NCI-H526 (cell line): ENCODE measurements at places on chromosomes 2 and 18.

DNA sequence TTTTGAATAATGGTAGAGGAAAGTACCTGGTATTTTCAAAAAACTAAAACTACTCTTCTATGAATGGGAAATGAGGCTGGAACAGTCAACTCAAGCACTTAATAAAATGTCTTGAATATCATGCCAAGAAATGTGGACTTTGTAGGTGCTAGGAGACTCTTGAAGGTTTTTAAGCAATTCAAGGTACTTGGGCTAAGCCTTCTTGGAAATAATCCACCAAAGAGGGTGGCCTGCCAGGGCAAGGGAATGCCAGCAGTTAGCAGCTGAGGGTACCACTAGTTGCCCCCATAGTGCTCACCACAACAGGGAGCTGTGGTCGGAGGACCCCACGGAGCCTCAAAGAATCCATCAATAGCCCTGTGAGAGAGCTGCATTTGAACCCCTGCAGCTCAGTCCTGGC is 14.6 kb upstream of the ACYP2 start:
- DNase-seq: no peak

GRCh38 chr2:121049131-121049530 is 235.9 kb downstream of the TFCP2L1 start:
- DNase-seq: no peak

- no peak for DNase-seq
These were observed 137.6 kb upstream of the HS6ST1 start for GRCh38 chr2:128456281-128456680.

DNA sequence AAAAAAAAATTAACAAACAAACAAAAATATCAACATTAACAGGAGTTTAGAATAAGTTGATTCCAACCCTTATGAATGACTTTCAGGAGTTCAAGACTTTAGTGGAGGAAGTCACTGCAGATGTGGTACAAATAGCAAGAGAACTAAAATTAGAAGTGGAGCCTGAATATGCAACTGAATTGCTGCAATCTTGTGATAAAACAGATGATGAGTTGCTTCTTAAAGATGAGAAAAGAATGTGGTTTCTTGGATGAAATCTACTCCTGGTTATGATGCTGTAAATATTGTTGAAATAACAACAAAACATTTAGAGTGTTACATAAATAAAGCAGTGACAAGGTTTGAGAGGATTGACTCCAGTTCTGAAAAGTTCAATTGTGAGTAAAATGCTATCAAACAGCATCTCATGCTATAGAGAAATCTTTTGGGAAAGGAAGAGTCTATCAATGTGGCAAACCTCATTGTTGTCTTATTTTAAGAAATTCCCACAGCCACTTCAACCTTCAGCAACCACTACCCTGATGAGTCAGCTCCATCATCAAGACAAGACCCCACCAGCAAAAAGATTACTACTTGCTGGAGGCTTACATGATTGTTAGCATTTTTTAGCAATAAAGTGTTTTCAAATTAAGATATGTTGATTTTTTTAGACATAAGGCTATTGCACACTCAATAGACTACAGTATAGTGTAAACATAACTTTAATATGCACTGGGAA is 42.7 kb upstream of the TAF4B start:
- DNase-seq: no peak

DNA sequence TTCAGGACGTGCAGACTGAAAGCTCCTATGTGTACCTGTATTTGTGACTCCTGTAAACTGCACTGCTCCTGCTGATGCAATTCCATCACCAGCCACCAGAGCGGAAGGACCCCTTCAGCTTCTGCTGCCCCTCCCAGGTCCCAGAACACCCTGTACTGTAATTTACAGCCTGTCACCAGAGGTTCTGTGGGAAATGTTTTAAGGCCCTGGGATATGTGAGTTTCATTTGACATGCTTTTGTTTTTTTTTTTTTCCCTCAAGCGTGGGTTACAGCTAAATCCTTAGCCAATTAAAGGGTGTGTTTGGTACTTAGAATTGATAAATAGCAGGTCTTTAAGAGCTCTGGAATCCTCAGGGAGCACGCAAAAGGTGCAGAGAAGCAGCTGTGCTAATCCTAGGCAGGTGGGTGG is 79.4 kb downstream of the KCTD1 start:
- peak; percentile 60 for DNase-seq

- DNase-seq: no peak
These were observed 144.2 kb downstream of the TCF4 start for GRCh38 chr18:55443776-55444175.
